ENCODE measurements at places on chromosomes 1 and 21.

GRCh38 chr1:27322569-27323240, 742 bp downstream of the TMEM222 start:
- DNase-seq: peak; percentile 55

DNA sequence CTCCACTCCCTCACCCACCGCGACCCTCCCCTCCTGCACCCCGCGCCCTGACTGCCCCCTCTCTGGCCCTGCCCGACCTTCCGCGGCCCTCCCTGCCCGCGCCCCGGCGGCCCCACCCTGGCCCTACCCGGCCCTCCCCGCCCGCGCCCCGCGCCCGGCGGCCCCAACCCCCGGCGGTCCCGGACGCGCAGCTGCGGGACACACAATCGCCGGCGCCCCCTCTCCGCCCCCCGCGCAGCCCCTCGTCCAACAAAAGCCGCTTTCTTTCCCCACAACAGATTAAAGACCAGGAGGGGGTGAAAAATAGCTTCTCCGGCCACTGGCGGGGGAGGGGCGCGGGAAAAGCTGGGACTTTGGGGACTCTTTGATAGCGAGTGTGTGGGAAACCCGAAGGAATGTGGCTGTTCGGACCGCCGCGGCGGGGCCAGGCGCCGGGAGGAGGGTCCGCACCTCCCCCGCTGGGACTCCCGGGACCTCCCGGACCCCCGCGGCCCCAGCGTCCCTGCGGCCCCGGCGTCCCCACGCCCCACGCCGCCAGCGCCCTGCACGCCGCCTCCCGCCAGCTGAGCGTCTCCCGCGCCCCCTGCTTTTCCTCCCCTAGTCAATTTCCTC, 8.8 kb upstream of the ID3 start:
- no peak for DNase-seq

- no peak for DNase-seq
Measured at GRCh38 chr1:29279951-29280391, 43.6 kb downstream of the PTPRU start.

GRCh38 chr1:72623299-72623708, 341.0 kb upstream of the NEGR1 start:
- DNase-seq: peak; percentile 63

GRCh38 chr1:87642581-87643221, 314.0 kb downstream of the LMO4 start:
- no peak for DNase-seq

DNA sequence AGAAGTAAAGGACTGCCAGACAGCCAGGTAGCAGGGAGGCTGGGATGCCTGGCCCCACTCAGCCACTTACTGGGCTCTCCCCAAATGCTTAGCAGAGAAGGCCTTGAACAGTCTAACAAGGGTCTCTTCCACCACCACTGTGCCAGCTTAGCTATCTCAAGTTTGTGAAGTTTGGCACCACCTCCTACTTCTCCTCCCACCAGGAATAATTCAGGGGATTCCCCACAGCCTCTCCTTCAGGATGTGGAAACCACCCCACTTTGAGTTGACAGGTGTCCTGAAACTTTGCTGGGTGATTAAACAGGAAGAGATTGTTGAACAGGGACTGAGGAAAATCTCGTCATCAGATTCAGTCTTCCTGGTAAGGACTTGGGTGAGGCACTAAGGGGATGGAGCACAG, 59.4 kb upstream of the ATP1B1 start:
- no peak for DNase-seq

Data from left forelimb (tissue), 1 donor.